ENCODE measurements at places on chromosomes 5 and 9.

- no peak for DNase-seq
These were observed 4.9 kb downstream of the GTF3C5 start for GRCh38 chr9:133035669-133036068.

DNA sequence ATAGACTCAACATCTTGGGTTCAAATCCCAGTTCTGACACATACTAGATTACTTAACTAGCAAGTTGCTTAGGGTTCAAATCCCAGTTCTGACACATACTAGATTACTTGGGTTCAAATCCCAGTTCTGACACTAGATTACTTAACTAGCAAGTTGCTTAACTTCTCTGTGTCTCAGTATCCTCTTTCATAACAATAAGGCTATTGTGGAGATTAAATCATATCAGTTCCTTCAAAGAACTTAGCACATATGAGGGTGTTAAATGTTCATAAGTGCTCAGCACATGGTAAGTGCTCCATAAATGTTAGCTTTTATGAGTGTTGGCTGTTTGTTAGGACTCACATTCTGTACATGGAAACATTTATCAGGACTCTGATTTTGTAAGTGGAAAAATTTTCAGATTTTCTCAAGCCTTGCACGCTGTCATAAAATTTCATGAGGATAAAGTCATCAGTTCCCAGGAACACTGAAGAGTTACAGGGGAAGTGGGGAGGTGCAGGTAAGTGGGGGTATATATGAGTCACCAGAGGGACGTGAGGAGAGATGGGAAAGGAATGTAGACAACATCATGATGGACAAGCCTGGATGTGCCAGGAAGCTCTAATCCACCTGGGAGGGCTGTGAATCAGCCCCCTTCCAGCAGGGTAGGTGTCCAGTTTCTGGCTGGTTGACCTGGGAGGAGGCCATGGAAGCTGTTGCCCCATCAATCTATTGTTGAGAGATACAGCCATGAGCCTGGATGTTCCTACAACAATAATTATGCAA, 532.2 kb upstream of the WWC1 start:
- no peak for DNase-seq

GRCh38 chr5:78598973-78599372, 49.6 kb downstream of the LHFPL2 start:
- DNase-seq, result no peak

DNA sequence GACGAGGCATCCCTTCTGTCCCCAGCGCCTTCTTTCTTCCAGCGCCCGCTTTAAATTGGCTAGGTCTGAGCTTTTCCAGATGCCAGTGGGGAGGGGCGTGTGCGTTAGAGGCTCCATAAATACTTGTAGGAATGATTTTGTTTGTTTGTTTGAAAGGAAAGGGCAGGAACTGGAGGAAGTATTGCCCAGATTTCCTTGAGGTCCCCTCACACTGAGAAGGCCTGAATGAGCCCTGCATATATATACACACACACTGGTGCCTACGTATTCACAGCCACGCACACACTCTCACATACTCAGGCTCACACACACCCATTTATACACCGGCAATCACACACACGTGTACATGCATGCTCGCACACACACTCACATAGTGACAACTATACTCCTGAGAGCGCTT, 1.0 kb upstream of the SLIT3 start:
- DNase-seq, result no peak
